ACHN (cell line): ENCODE measurements at places on chromosomes 16 and 17.

DNA sequence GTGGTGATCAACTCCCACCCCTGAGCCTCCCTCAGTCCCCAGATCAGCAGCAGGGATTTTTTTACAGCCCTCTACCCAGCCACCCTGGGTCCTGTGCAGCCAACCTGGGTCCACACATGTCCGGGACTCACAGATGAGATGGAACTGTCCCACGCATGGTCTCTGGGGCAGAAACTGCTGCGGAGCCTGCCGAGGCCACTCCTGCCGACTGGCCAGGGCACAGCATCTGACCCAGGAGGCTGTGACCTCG, 48.0 kb upstream of the ZCCHC14 start:
- DNase-seq = no peak

DNA sequence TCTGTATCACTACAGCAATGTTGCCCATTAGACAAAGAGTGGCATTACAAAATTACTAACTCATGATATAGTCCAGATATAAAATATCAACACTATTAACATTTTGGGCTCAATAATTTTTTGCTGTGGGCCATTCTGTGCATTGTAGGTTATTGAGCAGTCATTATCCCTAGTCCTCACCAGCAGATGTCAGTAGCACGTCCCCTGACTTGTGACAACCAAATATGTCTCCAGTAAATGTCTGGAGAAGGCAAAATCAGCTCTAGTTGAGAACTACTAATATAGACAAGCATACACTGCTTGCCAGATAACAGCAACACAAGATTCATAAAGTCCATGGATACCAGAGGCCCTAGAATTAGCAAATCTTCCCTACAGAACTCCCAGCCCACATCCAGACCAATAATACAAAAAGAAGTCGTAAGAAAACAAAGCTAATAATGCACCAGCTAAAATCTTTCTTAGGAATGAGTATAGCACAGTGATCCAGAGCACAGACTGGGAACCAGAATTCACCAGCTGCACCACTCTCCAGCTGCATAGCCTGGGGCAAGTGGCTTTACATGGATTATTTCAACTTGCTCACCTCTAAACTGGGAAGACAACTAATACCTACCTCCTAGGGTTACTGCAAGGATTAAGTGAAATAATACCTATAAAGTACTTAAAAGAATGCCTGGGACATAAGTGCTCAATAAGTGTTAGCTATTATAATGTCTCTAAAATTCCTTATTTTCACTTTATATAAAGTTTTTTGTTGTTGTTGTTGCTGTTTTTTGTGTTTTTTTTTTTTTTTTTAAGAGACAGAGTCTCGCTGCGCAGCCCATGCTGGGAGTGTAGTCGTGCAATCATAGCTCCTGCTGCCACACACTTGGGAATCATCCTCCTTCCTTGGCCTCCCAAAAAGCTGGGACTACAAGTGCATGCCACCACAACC, 23.7 kb downstream of the HELZ start:
- DNase-seq = peak; percentile 72

- DNase-seq = no peak
Observed at GRCh38 chr16:81774348-81774747, 4.7 kb upstream of the PLCG2 start.

- no peak for DNase-seq
Observed at GRCh38 chr16:48495303-48495702, 110.1 kb upstream of the SIAH1 start.

- DNase-seq = no peak
Observed at GRCh38 chr17:27564463-27564862, 66.5 kb upstream of the LGALS9 start.

DNA sequence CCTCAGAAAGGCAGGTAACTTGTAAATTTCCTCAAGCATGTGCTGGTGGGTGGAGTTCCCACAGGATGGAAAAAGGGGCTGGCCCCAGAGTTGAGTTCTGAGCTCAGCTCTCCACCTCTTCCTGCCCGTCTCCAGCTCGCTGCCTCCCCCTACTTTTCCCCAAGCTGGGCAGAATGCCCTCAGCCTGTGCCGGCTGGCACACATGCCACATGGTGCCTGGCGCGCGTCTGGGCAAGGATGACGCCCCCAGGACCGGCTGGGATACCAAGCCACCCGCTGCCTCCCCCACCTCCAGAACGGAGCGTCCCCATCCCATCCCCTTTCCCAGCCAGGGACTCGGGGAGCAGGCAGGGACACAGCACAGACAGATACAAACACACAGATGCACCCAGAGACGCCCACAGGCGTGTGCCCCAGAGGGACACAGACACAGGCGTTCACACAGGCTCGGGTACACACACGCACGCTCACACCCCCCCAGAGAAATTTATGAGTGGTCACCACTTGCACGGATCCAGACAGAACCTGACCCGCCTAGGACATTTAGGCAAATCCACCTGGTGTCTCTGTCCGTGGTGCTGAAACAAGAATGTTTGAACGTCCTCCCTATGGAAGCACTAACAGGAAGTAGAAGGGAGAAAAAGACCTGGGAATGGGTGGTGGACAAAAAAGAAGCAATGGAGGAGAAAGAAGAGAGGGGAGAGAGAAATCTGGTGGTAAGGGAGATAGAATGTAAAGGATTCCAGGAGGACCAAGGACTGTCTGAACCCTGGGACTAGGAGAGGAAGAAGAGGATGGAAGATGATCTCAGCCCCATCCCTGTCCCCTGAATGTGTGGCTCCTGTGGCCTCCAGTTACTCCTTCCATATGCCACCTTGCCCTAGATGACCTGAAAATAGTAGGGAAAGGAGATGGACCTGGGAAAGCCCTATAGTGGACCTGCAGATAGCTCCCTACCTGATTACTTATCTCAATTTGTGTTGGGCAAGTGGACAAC, 15.5 kb downstream of the NEUROD2 start:
- DNase-seq = peak; percentile 69

- DNase-seq = no peak
Observed at GRCh38 chr17:944266-944826, 35.2 kb downstream of the NXN start.
